ENCODE measurements at places on chromosomes 1 and 21.

DNA sequence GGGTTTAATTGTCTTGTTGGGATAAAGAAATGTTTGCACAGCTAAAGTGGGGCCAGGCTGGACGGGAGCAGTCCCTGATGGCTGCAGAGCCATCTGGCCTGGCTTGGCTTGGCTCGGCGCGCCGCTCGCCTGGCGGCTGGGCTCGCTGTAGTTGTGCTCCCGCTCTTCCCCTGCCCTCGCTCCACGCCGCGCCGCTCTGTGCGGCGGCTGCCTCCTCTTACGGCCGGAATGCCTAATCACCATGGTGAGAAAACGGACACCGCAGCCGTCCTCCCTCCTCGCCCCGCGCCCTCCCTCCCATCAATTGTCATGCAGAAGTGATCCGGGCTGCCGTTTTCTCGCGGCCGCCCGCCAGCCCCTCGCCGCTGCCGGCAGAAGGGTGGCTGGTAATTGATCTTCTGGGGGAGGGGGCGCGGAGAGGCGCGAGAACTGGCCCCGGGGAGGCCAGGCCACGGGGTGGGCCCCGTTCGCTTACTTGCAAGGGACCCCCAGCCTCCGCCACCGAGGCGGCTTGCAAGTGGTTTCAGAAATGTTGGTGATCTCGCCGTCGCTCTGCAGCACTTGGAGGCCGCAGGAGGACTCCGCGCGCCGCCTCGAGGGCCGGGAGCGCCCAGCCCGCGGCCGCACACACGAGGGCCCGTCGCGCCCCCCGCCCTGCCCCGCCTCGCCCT is 12.4 kb downstream of the RNF220 start:
- DNase-seq = no peak

GRCh38 chr1:70910013-70910412 is 137.6 kb downstream of the PTGER3 start:
- DNase-seq = no peak

GRCh38 chr1:219987325-219987724 is 59.0 kb upstream of the SLC30A10 start:
- no peak for DNase-seq

GRCh38 chr1:27872802-27873551 is 633 bp downstream of the THEMIS2 start:
- no peak for DNase-seq

GRCh38 chr1:118249641-118250040 is 64.6 kb upstream of the SPAG17 start:
- no peak for DNase-seq

DNA sequence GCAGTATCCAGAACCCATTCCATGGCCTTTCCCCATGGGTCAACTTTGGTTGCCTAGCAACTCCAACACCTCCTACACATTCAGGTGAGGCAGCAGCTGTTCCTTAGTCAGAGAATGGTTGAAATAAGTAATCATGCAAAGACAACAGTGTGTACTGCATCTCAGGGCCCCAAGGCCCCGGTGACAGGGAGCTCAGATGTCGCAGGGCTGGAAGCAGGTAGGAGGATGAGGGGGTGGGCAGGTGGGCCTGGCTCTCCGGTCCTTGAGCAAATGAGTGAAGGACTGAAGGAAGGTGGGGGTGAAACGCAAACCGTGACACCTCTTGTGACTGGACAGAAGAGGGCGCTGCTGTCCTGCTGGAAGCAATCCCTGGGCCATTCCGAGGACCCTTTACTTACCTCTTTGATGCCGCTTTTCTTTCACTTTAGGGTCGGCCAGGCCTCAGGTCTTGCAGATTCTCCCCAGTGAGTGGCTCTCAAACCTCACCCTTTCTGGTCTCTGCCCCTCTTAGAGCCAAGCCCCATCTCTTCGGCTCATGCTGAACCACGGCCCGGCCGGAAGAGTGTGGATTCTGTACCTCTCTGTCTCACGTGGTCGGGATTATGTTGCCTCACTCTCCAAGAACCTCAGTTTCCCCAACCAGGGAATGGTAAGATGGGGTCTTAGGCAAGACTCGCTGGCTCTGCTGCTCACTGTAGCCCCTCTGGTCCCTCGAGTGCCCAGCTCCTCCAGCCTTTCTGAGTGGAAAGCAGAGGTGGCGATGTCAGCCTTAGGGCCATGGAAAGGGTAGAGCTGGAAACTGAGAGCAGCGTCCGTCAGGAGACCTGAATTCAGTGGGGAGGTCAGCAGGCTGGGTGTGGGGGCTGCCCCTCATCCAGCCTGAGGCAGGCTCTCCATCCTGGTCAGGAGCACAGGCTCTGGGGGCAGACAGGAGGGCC is 5.6 kb upstream of the KCNA10 start:
- no peak for DNase-seq

DNA sequence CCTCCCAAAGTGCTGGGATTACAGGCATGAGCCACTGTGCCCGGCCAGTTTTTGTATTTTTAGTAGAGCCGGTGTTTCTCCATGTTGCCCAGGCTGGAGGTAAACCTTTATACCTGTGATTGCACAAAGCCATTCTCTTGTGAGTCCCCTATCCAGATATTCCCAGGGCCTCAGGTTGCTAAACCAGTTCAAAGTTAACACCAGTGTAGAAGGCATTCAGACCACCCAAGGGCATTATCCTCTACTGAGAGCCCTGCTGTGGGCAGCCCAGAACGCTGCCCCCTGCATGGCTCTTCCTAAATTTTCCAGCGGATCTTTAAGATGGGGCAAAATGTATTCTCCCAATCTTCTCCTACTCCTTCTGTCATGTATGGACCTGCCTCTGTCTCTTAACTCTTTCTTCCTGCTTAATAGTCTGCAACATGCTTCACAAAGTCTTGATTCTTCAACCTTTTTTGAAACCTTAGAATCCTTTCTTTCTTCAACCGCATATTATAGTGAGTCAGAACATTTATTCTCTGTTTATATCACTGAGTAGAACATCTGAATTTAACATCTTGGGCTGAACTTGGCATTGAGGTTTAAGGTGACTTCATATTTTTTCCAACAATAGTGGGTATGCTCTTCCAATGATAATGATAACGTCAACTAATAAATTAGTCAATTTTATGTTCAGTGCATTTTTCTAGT is 36.0 kb downstream of the UBE4B start:
- DNase-seq = no peak

DNA sequence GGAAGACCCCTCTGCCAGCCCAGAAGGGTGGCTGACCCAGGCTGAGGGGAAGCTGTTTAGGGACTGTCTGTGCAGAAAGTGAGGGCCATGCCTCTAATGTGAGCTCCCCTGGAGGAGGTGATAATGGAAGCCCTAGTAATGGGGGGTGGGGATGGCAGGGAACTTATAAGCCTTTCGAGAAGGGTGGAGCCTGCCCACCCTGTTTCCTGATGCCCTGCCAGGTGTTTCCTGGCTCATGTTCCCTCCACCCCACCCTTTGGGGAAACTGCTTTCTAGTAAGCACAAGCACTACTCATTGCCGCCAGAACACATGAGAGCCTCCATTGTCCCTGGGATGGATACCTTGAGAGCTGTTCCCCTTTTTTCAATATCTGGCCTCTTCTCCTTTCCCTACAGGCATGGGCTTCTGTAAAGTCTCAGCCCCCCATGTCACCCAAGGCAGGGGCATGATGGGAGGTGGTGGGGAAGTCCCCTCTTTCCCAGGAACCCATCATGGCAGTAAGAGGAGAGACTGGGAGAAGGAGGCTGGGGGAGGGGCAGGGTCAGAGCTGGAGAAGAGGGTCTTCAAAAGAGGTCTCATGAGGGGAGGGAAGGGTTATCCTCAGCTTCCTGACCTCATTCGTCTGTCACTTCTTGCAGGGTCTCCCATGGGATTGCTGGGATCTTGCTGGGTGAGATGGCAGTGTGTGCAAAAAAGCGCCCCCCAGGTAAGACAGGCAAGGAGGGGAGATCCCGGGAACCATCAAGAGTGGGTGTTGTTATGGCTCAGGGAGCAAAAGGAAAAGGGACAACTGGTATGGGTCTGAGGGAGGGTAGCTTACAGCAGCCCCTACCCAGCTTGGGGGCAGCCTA is 2.4 kb downstream of the ATP8B2 start:
- no peak for DNase-seq

GRCh38 chr1:8182034-8182761 is 135.7 kb upstream of the SLC45A1 start:
- no peak for DNase-seq

GRCh38 chr1:221035662-221036153 is 156.5 kb downstream of the HLX start:
- DNase-seq = no peak

GRCh38 chr1:65297706-65298105 is 11.6 kb upstream of the DNAJC6 start:
- DNase-seq = no peak

Data from gastrocnemius medialis (tissue), 4 donors.